ENCODE measurements at places on chromosomes 7 and 10.

- DNase-seq, result no peak
Measured at GRCh38 chr10:104617831-104618230, 23.3 kb upstream of the SORCS3 start.

GRCh38 chr7:19296617-19297016 is 151.4 kb upstream of the FERD3L start:
- DNase-seq, result no peak

GRCh38 chr10:23354630-23355279 is 10.2 kb upstream of the C10orf67 start:
- no peak for DNase-seq

DNA sequence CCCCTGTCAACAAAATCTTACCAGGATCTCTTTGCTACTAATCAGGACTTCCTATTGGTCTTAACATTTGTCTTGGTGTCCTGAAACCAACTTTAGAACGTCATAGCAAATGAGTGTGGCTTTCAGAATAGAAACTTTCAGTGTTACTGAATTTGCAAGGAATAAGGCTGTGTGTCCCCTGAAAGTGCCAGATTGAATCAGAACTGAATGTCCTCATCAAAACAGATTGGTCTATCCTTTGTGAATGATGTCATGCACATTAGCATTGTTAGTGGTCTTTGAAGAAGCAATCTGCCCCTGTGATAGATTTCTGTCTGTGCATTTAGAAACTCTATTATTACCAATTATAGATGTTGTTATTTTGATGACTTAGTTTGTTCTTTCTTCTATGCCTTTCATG is 119.9 kb downstream of the AGMO start:
- no peak for DNase-seq

DNA sequence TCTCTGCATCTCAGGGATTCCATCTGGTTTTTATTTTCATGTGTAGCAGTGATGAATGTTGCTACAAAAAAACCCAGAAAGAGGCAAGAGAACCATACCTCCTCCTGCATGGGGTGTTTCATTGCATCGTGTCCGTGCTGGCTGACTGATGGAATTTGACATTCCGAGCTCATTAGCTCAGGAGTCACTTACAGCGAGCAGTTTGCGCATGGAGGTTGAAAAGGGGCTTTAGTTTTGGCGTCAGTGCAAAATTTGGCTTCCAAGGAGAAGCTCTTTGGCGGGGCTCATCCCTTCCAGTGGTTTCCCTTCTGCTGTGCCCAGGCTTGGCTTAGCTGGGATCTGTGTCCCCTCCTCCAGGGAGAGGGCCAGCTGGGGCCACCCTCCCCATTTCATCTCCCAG is 25.8 kb downstream of the EMX2 start:
- DNase-seq, result no peak

- DNase-seq, result no peak
Measured at GRCh38 chr10:27345455-27345920, 104.9 kb upstream of the ACBD5 start.

DNA sequence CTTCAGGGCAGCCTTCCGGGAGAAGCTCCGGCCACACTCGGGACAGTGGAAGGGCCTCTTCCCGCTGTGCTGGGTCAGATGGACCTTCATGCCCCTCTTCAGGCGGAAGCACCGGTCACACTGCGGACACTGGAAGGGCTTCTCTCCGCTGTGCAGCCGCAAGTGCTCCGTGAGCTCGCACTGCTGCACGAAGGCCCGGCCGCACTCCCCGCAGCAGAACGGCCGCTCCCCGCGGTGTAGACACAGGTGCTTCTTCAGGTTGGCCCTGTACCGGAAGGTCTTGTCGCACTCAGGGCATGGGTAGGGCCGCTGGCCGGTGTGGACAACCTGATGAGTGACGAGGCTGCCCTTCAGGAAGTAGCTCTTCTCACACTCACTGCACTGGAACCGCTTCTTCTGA is 14.2 kb upstream of the ZNF786 start:
- no peak for DNase-seq

GRCh38 chr7:71595176-71595575 is 463.2 kb downstream of the GALNT17 start:
- DNase-seq, result no peak

Data from NCI-H774 (cell line).